ENCODE measurements at places on chromosomes 11 and 22.

- no peak for DNase-seq
Observed at GRCh38 chr11:22734628-22735345, 68.4 kb downstream of the GAS2 start.

DNA sequence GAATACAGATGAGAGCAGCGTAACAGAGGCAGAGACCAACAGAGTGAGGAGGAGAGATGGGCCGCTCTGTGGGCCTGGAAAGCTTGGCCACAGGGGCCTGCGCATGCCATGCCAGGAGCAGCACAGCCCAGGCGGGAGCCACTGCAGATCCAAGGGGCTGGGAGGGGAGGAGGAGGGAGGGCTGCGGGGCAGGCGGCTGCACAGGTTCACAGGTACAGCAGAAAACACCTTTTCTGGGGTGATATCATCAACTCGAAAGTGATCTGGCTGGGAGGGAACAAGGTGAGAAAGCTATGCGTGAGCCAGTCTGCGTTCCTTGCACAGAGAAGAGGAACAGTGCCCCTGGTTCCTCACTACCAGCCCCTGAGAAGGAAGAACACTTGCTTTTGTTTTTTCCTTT lies 14.8 kb downstream of the VPS37C start:
- DNase-seq = peak; percentile 5

GRCh38 chr11:63897459-63898146 lies 19.4 kb downstream of the RCOR2 start:
- DNase-seq = no peak

DNA sequence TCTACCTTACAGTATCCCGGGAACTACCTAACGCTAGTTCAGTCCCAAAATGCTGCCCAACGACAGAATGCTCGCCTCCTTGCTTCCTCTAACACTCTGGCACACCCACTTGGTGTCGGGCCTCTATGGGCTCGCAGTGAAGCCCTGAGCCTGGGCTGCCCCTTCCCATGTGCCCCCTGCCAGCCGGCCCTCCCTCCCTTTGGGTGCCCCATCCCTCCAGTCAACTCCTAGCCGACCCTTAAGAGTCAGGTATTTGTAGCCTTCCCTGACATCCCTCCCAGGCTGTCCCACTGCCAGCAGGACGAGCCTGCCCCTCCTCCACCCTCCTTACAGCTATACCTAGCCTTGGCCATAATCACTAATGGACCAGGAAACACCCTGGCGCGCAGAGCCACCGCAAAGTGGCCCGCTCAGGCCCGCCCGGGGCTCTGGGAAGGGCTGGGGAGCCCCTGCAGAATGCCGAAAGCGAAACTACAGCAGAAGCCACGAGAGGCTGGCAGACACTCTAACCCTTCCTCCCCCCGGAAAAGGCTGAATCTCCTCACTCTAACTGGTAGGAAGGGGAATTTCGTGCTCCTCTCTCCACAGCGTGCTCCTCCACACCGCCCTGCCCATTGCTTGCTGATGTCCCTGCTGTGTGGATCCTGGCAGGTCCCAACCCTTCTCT lies 8.2 kb downstream of the CBX7 start:
- peak; percentile 20 for DNase-seq

- no peak for DNase-seq
Observed at GRCh38 chr11:88266157-88266556, 71.4 kb downstream of the CTSC start.

GRCh38 chr11:112652786-112653390 lies 308.3 kb upstream of the NCAM1 start:
- DNase-seq = no peak

DNA sequence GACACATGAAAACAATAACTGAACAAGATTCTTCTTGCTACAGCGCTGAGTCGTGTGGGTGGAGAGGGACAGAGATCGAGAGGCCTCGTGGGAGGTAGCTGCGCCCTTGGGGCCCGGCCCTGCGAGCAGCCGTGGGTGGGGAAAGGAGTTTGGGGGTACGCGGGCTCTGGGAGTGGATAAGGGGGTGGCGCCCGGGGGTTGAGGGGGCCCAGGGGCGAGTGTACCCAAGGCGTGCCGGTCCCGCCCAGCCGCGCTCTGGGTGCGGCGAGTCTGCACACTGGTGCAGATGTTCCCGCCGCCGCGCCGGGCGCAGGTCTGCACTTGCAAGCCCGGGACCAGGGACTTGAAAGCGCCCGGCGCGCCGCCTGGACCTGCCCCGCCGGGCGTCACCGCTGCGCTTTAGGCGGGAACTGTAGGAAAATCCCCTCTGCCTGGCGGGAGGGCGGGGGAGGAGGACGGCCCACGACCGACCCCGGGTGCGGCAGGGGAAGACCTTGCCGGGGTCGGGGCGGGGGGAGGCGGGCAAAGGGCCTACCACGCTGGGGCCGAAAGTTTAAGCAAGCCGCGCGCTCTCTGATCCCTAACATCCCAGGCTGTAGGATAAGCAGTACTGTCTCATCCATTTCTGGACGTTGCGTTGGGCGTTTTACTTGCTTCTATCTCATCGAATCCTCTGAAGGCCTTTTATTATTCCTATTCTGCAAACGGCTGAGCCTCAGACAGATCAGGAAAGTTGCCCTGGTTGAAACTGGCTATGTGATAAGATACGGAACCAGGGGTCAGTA lies 1.4 kb upstream of the KREMEN1 start:
- no peak for DNase-seq

GRCh38 chr11:134559602-134559962 lies 147.5 kb upstream of the B3GAT1 start:
- DNase-seq = no peak

- DNase-seq = no peak
Observed at GRCh38 chr22:46612341-46612903, 7.8 kb upstream of the GRAMD4 start.

DNA sequence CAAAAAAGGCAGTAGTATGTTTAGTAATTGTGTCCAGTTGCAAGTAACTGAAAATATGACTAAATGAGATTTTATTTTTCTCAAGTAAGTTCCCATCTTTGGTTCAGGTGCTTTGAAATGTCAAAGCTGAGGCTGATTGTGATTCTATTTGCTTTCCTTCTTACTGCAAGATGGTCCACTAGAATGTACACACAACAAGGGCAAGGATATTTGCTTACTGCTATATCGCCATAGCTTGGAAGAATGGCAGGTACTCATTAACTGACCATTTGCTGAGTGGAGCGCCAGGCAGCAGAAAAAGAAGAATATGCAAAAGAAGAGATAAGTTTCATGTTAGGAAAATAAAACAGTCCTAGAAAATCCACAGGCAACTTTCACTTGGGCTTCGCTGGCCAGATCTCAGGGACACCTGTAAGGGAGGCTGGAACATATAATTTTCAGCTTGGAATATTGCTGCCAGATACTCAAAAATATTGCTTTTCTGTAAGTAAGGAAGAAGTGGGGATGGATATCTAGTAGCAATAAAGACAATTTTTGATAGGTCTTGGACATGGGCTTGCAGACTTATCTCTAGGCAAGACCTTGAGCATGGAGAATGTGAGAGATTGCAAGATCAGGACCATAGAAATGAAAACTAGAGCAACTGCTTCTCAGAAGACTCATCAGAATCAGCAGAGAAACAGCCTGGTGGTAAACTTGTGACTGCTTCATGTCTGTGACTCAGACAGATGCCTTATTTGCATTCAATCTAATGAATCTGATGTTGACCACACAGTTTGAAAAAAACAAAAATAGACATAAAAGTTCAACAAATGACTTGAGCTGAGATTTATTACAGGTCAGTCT lies 44.8 kb upstream of the OR9Q1 start:
- no peak for DNase-seq

DNA sequence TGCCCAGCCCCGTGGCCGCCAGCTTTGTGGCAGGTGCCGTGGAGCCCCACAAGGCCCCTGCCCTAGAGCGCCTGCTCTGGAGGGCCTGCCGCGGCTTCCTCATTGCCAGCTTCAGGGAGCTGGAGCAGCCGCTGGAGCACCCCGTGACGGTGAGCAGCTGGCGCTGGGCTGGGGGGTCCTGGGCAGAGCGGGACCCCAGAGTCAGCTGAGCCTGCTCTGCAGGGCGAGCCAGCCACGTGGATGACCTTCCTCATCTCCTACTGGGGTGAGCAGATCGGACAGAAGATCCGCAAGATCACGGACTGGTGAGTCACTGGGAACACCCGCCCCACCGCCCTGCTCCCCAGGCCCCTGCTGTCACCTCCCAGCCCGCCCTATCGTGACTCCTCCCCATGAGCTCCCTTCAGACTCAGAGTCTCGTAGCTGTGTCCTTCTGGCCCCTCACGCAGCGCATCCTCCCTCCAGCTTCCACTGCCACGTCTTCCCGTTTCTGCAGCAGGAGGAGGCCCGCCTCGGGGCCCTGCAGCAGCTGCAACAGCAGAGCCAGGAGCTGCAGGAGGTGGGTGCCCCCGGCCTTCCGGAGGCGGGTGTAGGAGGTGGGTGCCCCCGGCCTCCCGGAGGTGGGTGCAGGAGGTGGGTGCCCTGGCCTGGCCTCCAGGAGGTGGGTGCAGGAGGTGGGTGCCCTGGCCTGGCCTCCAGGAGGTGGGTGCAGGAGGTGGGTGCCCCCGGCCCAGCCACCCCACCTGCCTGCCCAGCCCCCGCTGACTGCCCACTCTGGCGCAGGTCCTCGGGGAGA lies 4.7 kb downstream of the TCIRG1 start:
- no peak for DNase-seq

DNA sequence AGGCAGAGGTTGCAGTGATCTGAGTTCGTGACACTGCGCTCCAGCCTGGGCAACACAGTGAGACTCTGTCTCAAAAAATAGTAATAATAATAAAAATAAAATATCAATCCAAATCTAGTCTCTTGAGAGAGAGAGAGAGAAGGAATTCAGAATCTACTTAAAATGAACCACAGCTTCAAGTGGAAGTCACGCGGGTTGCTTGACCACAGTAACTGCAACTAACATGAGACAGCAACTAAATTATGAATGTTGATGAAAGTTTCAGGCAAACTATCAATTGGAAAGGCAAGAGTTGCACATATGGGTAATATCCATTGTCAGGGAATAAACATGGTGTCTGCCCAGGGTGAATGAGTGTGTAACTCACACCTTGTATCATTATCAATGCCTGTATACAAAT lies 12.5 kb downstream of the POU2AF2 start:
- DNase-seq = no peak

- no peak for DNase-seq
Observed at GRCh38 chr11:126185259-126186024, 26.0 kb downstream of the RPUSD4 start.

- no peak for DNase-seq
Observed at GRCh38 chr11:1777737-1778136, 14.0 kb upstream of the CTSD start.

GRCh38 chr11:74055938-74056337 lies 47.1 kb upstream of the UCP3 start:
- DNase-seq = no peak

- DNase-seq = no peak
Observed at GRCh38 chr11:86687185-86687778, 14.9 kb upstream of the ME3 start.

GRCh38 chr11:101741479-101742175 lies 157.8 kb upstream of the TRPC6 start:
- DNase-seq = no peak

DNA sequence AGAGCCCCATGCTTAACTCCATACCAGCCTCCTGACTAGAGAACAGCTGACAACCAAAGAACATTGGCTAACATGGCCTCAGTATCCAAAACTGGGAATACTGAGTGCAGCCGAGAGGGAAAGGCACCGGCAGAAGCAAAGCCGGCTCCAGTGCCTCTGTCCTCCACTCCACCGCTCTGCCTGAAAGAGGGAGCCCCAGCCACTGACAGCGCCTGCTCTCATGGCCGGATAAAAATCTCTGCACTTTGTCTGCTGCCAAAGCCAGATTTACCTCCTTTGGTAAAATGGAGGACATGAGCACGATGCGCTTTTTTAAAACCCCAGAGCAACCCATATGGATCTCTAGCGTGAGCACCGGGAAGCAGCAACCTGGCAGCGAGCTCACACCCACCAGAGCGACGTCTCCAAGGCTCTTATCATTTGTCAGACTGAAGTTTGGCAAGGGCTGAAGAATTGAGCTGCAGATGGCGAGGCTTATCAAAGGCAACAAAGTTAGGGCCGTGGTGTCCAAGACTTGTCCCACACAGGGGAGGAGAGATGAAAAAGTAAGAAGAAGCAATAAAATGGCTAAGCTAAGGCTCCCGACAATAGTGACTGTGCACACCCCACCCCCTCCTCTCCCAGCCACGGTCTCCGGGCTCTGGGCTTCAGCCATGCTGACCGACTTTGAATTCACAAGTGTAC lies 71.4 kb downstream of the EFCAB6 start:
- no peak for DNase-seq

GRCh38 chr11:77054084-77054483 lies 12.7 kb upstream of the CAPN5 start:
- no peak for DNase-seq

- no peak for DNase-seq
Observed at GRCh38 chr11:1771273-1771672, 7.5 kb upstream of the CTSD start.

DNA sequence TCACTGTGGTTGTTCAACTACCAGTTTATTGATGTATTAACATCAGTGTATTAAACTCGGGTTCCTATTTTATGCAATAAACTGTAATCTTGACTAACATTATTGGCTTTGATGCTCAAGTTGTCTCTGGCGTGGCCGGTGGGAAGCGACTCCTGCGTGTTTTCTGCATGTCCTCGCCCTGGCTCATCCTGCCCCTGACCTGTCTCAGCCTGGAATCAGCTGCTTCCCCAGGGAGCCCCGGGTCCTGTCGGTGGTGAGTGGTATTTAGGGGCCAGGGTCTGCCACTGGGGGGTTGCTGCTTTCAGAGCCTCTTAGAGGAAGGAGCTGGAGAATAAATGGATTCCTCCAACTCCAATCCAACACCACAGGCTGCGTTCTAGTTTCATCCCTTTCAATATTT lies 22.5 kb downstream of the IFITM10 start:
- no peak for DNase-seq
